Hematopoietic multipotent progenitor cell treated with erythropoietin and hydrocortisone succinate and interleukin-3 and kit ligand, for 17 days (in vitro differentiated cells): ENCODE measurements at places on chromosomes 3 and 15.

DNA sequence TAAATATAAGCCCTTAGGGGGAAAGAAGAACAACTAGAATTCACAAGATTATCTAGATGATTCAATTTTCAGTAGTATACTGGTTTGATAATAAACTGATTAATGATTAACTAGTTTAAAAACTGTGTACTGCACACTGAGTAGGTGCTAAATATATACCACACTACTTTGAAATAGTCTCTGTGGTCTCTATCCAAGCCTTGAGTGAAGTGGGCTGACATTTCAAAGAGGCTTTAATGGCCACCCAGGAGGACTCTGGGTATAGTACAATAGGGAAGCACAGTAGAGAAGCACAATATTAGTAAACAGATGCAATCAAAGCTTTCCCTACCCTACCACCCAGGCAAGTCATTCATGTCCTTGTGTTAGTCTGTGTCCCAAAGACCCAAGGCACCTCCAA, 46.7 kb downstream of the FILIP1L start:
- DNase-seq = no peak

- no peak for DNase-seq
Observed at GRCh38 chr3:58296269-58296668, 9.8 kb upstream of the RPP14 start.

GRCh38 chr3:100419406-100419805, 18.1 kb downstream of the LNP1 start:
- DNase-seq = no peak

- no peak for DNase-seq
Observed at GRCh38 chr3:149438981-149439380, 35.5 kb upstream of the TM4SF4 start.
